Ecto neural progenitor cell (in vitro differentiated cells): ENCODE measurements at places on chromosomes 12 and 14.
A peak's percentile ranks its signal among the peaks of the same experiment; 100 is the strongest.

DNA sequence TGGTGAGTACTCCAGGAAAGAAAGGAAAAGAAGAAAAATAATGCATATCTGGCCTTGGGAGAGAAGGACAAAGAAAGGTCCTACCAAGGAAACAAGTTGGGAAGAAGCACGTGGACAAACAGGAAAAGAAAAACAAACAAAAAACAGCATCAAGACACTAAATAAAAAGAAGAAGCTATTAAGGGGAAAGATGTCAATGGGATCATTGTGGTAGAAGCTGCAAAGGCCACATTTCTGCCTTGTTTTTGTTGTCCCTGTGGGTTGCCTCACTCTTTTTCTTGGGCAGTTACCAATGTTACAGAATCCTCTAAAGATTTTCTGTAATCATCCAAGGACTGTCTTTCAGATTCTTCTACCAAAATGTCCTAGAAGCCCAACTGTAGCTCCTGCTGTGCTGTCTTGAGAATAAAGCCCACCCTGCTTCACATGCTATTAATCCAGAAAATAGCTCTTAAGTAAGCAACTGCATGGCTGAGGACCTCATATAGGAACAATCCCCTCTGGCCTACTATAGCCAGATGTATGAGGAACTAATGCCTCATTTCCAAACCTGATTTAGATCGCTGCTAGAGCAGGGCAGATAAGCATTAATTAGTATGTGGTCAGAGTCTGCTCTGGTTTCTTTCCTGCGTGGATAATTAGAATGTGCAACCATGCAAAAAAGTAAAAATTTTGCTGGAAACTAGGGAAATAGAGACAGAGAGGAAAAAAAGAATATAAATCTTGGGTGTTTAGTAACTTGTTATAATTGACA, 10.2 kb upstream of the CPNE8 start:
- DNase-seq, result no peak

DNA sequence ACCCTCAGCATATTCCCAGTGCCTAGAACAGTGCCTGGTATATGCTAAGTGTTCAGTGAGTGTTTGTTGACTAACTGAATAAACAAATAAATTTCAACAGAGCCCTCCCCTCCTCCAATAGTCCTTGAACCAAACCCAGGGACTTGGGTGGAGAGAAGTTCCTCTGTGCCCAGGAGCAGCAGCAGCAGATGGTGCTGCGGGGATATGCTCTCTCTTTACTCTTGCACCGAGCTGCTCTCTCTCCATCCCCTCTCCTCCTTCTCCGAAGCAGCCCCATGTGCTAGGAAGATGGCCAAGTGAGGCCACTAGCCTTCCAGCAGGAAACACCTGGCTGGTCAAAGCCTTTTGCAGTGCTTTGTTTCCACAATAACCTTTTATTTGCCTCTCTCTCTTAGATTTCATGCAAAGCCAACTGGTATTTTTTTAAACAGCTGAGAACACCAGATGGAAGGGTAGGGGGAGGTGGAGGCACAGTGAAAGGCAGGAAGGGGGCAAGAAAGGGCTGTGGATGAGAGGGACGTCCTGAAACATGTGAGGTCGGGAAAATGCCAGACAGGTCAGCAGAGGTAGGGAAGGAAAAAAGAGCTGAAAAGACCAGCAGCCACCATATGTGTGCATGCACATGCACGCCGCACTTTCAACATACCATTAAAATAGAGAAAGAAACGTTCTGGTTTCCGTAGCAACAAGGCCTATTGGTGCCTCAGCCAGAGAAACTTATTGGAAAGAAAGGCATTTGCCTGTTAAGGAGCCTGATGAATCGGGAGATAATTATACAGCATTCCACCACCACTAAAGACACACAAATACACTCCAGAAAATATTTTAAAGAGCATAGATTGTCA, 78.9 kb downstream of the EMP1 start:
- DNase-seq, result no peak

- DNase-seq, result no peak
These were observed 34.1 kb upstream of the NEDD1 start for GRCh38 chr12:96872961-96873360.

DNA sequence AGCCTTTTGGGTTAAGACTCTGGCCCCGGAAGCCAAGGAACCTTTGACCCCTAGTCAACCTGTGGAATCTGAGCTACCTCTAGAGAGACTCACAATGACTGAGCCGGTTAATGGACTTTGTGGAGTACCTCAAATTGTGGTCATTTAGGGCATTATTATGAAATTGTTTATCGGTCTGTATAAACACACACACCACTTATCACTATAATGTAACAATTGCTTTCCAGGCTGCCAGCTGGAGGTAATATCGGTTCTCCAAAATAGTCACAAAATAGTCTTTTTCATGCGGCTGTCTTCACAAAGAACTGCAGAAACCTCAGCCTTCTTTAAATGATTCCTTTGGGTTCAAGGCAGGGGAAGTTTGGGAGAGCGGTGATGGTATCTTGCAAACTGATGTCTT, 144.2 kb downstream of the DACT1 start:
- DNase-seq, result no peak

GRCh38 chr14:90547968-90548367, 151.1 kb downstream of the CALM1 start:
- DNase-seq, result no peak

DNA sequence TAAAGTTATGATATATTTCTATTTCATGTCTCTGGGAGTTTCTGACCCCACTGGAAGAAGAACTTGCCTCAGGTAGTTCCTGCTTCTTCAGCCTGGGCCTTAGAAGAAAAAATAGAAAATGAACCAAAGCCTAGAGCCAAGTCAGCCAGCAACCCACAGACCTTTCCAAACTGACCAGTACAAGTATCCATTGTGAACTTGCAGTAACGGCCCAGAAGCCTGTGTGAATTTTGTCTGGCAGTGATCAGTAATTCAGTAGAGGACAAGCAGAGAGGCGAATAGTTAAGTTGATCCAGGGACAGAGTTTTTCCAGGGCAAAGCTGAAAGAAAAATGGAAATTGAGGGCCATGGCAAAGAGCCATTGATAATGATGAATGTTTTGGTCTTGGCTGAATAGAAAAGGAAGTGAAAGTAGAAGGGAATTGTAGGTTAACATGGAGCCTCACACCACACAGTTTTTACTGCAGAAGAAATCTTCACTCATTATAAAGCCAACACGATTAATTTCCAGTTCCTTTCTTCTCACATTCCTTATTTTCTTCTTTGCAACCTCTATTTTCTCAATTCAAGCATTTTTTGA, 311.8 kb downstream of the BTG1 start:
- DNase-seq, result no peak

- DNase-seq, result no peak
These were observed 34.6 kb downstream of the P2RX7 start for GRCh38 chr12:121167232-121167820.

DNA sequence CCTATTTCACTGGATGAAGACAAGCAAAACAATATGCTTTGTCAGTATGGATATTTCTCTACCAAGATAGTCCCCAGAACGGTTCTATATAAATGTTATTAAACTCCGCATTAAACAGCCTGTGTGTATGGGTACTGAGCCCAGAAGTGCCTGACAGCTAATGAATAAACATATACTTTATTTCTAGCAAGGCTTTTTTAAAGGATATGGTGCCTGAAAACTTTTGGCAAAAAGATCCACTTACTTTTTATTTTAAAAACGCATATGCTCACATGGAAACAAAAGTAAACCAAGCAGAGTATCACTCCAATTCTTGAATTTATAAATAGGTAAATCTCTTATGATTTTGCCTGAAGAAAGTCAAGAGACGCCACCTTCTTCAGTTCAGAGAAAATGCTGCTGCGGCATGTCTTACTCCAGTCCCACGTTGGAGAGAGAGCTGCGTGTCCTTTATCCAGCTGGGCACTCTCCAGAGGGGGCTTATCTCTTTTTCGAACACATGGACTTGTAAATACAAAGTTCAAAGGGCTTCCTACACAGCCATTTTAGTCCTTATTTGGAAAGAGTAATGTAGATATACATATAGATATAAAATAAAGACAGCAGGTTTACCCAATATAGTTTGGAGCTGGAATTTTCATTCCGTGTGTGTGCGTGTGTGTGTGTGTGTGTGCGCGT, 264.2 kb downstream of the ADAMTS20 start:
- DNase-seq, result no peak

DNA sequence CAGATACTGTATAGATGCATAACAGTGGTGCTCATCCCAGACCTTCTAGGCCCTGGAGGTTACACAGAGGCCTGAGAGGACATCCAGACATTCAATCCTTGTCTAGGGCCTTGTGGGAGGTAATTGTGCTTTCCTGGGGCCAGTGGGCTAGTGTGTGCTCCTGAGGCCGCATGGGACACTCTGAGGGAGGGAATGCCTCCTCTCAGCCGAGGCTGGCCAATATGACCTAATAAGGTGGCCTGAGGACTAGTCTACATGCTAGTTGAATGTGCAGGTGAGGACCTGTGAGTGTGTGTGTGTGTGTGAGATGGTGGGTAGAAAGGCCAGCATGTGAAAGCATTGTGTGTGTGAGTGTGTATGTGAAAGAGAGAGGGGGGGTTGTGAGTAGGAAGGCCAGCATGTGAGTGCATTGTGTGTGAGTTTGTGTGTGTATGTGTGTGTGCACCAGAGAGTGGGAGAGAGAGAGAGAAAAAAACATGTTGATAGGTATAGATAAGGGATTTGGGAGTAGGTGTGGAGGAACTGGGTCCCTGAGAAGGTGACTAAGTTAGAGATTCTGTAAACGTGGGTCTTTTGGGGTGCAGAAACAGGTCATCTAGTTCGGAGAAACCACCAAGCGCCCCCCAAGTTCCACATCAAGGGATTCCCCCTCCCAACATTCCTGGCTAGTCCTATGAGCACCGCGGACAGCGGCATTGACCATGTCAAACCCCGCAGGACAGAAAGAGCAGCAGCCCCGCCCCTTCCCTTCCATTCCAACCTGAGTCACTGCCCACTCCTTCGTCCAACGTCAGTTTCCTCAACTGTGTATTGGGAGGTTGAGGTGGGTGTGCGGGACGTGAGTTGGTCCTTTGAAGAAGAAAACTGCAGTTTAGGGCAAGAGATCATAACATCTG, 9.7 kb upstream of the KRT81 start:
- no peak for DNase-seq

GRCh38 chr12:92398565-92399309, 253.1 kb upstream of the BTG1 start:
- DNase-seq, result peak; percentile 46

DNA sequence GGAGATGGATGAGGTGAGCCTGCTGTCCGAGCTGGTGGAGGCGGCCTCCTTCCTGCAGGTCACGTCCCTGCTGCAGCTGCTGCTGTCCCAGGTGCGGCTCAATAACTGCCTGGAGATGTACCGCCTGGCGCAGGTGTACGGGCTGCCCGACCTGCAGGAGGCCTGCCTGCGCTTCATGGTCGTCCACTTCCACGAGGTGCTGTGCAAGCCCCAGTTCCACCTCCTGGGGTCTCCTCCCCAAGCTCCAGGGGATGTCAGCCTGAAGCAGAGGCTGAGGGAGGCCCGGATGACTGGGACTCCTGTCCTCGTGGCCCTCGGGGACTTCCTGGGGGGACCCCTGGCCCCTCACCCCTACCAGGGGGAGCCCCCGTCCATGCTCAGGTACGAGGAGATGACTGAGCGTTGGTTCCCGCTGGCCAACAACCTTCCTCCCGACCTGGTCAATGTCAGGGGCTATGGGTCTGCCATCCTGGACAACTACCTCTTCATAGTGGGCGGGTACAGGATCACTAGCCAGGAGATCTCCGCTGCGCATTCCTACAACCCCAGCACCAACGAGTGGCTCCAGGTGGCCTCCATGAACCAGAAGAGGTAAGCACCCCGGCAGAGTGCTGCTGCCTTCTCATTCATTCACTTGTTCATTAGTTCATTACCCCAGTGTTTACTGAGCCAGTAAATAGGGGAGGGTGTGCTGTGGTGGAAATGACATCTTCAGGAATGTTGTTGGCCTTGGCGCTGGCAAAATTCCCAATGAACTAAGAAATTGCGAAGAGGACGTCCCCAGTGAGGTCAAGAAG, 774 bp upstream of the MANSC4 start:
- DNase-seq, result no peak

GRCh38 chr12:3595721-3596120, 104.7 kb downstream of the PRMT8 start:
- DNase-seq, result no peak

DNA sequence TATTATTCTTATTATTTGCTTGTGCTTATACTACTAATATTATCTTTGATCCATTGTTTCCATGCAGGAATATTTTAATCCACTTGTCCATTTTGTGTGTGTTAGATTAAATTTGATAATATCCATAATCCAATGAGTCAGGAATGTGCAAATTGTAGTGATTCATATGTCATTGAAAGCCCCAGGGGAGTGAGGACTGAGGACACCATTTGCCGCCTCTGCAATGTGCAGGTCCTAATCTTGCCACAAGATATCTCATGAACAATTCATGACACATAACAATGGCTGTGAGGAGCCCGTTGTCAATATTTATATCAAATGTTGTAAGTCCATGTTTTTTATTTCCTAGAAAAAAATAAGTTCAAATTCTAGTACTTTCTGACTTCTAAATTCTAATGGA, 250.5 kb downstream of the ZFP36L1 start:
- DNase-seq, result no peak

GRCh38 chr12:82524641-82525040, 162.1 kb upstream of the TMTC2 start:
- no peak for DNase-seq

GRCh38 chr14:82855912-82856391, 1322.3 kb upstream of the SEL1L start:
- no peak for DNase-seq
